Thyroid gland (tissue), 4 donors: ENCODE measurements at places on chromosomes 7 and 10.

DNA sequence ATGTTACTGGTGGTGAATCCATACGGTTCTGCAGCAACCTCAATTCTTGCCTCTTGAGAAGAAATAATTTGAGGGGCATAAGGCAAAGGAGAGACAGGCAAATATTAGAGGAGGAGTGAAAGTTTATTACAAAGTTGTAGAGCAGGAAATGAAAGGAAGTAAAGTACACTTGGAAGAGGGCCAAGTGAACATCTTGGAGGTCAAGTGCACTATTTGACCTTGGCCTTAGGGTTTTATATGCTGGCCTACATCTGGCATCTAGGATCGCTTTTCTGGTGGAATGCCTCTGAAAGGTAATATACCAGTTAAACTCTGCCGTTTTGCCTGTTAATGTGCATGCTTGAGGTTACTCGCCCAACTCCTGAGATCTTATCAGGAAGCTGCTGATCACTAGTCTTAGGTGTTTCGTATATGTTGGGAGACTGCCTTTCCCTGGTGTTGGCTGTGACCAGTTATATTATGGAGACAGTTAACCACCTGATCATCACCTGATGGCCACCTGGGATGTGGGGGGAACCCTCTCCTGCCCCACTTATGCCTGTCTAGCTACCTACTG, 66.1 kb upstream of the CYP2C18 start:
- DNase-seq, result no peak

- no peak for DNase-seq
Observed at GRCh38 chr7:110502888-110503465, 588.0 kb upstream of the LRRN3 start.

DNA sequence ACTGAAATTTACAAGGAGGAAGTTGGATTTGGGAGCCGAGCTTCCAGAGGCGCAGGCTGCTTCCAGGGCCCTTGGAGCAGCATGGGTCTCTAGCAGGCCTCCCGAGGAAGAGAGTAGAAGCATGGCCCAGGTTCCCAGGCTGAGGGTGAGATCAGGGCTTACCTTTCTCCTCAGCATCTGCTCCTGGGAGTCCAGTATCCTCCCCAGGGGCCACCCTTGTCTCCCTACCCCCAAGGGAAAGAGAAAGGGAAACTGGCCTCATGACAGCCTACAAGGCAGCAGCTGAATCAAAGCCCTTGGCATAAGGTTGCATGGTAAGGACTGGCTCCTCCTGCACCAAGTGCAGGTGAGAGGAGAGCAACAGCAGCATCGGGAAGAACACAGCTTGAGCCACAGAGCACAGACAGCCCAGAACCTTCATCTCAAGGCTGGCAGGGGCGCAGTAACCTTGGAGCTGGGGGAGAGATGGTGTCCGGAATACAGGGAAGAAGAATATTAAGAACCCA, 114.5 kb downstream of the MARCHF5 start:
- no peak for DNase-seq

- no peak for DNase-seq
Observed at GRCh38 chr10:116873134-116873533, 23.8 kb downstream of the ENO4 start.

DNA sequence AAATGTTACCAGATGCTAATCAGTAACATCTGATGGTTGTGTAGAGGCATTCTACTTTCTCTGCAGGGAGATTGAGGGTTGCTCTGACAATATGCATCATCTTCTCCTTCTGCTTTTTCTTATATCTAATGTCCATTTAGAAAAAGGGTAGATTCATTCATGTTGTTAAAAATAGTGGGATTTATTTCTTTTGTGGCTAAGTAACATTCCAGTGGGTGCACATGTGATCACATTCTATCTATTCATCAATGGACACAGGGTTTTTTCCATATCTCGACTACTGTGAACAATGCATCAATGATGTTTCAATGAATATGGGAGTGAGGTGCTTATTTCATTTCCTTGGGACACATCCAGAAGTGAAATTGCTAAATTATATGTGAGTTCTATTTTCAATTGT, 103.9 kb downstream of the CRPPA start:
- DNase-seq, result no peak

DNA sequence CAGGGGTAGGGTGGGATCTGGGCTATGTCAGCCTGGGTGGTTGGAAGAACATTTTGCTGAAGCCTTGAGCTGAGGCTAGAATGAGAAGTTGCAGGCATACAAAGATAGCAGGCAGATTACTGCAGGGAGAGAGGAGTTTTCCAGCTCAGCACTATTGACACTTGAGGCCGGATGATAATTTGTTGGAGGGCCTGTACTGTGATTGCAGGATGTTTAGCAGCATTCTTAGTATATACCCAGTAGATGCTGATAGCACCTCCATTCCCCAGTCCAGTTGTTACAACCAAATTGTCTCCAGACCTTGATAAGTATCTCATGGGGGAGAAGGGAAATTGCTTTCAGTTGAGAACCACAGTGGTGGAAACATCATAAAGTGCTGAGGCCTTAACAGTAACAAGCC, 158.6 kb upstream of the CHRM2 start:
- DNase-seq, result no peak

GRCh38 chr10:132536241-132536876, 1.2 kb upstream of the INPP5A start:
- peak; percentile 37 for DNase-seq

DNA sequence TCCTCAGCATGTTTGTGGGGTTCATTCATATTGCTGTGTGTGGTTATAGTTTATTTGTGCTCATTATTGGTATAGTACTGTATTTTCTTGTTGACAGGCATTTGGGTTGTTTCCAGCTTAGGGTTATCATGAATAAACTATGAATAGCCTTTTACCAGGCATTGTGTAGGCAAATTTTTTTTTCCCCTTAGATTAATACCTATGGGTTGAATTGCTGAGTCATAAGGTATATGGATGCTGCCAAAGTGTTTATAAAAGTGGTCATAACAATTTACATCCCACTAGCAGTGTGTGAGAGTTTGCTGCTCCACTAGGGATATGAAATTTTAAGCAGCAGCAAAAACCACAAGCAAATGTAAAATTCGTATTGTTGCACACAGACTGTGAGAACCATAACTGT, 175.0 kb downstream of the PLPP4 start:
- DNase-seq, result no peak

DNA sequence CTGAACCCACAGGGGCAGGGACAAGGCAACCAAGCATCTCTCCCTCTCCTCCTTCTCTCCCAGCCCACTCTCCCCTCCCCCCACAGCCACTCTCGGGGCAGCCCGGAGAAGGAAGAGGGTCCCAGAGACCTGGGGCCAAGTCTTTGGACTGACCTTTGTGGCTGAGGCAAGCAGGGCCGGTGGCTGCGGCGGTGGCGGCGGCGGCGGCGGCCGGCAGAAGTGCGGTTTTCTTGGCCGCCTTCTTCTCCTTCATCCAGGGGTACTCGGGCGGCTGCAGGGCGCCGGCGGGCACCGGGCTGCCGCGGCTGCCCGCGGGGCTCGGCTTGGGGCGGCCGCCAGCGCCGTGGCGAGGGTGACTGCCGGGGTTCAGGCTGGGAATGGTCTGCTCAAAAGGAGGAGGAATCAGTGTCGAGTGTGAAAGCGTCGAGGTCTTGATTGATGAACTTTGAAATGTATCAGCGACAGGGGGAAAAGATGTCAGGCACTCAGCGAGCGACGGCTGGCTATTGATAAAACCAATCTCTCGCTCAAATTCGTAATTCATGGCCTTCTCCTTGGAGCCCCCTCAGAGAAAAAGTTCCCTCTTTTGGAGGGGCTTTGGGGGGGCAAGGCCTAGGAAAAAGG, 414 bp downstream of the HOXA2 start:
- DNase-seq, result no peak

- DNase-seq, result no peak
Observed at GRCh38 chr7:145520284-145520683, 596.3 kb upstream of the CNTNAP2 start.

DNA sequence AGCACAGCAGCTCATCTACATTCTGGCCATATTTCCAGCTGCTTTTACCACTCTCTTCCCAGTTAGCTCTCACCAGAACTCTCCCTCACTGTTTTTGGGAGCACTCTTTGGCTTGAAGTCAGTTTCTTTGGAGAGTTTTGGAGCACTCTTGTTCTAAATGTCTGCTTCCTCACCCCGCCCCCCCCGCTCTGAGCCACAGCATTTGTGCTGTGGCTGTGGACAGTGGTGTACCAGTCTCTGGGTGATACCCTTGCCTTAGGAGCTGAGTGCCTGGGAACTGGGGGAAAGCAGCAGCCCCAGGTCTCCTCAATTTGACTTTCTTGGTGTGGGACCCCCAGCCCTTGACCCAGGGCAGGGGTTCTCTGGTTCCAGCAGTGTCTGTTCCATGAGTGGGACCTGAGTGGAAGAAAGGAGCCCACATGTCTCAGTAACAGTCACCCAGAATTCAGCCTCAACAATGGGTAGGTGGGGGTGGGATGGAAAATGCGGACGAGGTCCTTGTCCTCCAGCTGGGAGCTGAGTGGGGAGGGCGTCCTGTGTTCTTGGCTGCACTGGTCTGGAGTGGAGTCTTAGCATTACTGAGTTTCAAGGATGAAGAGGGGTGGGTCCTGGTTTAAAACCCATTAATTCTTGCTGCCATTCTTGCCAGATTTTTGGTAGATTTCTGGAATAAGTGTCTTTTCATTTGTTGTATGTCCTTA, 18.0 kb downstream of the RBM33 start:
- peak; percentile 4 for DNase-seq

DNA sequence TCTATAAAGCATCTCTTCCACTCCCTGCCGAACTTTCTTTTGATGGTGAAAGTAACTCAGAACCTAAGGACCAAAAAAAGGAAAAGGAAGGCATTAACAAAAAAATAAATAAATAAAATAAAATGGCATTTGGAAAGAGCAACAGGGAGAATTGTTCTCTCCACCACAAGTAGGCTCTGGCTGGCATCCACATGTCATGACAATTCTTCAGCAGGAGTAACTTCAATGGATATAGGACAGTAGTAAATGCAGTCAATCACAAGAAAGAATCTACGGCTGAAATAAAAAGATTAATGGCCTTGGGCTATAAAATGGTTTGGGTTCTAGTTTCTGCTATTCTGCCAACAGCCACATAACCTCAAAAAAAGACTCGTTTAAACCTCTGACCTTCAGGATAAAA, 23.9 kb downstream of the NCAPG2 start:
- DNase-seq, result no peak

DNA sequence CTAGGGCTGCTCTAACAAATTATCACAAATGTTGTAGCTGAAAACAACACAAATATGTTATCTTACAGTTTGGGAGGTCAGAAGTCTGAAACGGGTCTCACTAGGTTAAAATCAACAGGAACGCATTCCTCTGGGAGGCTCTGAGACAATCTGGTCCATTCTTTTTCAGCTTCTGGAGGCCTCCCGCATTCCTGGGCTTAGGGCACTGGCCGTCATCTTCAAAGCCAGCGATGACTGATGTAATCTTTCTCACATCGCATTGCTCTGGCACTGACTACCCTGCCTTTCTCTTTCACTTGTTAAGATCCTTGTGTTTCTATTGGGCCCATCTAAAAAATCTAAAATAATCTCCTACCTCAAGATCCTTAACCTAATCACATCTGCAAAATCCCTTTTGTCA, 1071.5 kb upstream of the C7orf33 start:
- DNase-seq, result no peak

- DNase-seq, result peak; percentile 2
Observed at GRCh38 chr10:43225004-43225786, 41.7 kb downstream of the RASGEF1A start.
